Stimulated activated CD8-positive, alpha-beta memory T cell treated with anti-CD3 and anti-CD28 coated beads, Interleukin-4, amount 100 ng/mL, for 4 hours (primary cell): ENCODE measurements at places on chromosomes 2 and 18.

DNA sequence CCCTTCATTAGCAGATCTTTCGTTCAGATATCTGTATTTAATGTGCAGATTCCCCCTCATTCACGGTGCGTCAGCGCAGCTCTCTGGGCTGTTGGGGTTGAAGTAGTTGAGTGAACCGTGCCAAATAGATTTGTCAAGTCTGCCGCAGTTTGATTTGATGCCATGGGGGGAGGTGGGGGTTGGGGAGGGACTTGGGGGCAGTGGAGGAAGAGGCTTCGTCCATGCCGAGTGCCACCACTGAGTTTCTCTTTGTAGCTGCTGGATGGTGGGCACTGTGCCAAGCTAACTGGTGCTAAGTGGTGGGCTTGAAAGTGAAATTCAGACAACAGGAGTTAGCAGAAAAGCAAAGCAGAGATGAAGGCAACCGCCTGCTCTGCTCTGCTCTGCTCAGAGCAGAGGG, 47.9 kb downstream of the NRP2 start:
- no peak for DNase-seq

GRCh38 chr2:143284087-143284675, 155.0 kb downstream of the ARHGAP15 start:
- DNase-seq = no peak

GRCh38 chr2:190649798-190650390, 1.0 kb downstream of the NAB1 start:
- no peak for DNase-seq

DNA sequence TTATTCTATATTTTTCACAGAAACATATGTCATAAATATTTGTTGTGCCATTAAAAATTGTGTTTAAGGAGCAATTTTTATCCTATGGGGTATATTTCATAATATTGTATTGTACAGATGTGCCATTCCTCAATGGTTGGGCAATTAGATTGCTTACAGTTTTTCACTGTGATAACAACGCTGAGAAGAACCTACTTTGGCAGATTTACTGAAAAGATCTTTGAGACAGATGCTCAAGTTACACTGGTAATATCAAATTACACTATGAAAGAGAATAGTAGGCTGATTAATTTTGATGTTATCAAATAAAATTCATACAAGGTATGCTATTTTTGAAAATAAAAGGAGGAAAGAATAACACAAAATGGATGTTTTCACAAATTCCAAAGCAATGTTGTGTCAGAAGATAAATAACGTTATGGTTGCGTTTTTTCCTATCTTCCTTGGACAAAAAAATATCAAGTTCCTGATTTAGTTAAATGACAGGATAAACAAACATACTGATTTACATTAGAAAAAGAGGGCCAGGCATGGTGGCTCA, 335.1 kb upstream of the ZNF521 start:
- DNase-seq = no peak

DNA sequence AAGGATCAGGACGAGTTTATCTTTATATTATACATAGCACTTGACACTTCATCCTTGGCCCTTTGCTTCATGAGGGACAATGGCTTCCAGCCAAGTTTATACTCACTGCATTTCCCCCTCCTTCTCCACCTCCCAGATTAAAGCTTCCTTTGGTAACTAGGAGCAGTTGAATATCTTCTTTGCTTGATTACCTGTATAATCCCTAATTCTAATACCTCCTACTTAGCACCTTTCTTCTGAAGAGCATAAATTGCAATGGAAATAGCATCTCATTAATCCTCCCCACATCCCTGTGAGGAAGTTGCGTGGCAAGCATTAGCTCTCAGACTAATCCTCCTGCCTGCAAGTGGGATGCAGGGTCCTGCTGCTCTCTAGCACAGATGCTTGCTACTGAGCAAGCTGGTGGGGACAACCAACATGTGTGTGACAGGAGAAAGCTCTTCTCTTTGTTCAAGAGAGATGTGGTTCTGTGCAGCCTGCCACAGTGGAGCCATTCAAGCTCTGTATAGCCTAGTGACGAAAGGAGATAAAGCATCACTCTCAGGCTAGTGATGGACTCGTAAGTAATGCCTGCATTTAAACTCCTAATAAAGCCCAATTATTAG, 19.1 kb downstream of the KLHL14 start:
- no peak for DNase-seq

DNA sequence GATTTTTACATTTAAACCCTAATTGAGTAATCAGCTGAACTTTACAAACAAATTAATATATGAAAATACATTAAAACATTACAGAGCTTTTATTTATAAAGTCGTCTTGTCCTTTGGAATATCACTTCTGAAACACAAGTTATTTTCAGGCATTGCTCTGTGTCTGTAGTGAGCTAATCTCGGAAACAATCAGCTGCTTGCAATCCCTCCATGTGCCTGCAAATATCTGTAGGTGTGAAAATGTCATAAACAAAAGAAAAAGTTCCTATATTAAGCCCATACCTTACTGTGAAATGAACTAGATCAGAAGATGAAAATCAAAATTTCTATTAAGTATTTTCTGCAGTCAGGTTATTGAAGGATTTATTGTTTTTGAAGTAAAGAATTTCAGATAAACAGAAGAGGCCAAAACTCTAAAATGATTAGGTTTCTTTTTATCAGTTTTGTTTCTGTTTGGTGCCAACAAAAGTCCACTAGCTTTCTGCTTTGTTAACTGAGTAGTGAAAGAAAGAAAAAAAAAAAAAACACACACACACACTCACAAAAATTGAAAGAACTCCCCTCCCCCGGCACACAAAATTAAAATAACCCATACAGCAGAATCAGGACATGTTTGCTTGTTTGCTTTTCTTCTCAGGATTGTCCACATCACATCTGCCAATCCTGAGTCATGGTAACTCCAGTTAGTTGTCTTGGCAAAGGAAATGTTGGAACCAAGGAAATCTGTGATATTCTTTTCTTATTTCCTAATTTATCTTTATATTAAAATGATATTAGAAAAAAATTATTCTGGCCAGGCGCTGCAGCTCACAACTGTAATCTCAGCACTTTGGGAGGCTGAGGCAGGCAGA, 627.0 kb upstream of the SLC39A10 start:
- no peak for DNase-seq

- no peak for DNase-seq
These were observed 519 bp downstream of the TEX261 start for GRCh38 chr2:70994009-70994698.

- DNase-seq = no peak
These were observed 623.2 kb upstream of the ID2 start for GRCh38 chr2:8058652-8059051.

DNA sequence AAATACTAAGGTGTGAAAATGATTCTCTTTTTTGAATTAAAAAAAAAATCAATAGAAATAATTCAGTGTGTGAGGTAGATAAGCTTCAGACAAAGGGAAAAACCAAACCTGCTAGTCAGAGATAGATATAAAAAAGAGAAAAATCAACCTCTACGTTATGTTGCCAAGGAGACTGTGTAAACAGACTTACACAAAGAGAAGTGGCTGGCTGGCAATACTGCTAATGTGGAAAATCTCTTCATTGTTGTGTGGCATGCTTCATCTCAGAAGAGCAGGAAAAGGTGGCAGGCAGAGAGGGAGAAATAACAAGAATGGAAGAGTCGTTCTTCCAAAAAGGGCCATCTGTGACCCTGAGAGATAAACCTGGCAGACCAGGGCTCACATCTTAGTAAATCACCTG, 200.8 kb downstream of the SLC8A1 start:
- DNase-seq = no peak

- no peak for DNase-seq
These were observed 24.8 kb downstream of the RAB27B start for GRCh38 chr18:54852780-54853675.

DNA sequence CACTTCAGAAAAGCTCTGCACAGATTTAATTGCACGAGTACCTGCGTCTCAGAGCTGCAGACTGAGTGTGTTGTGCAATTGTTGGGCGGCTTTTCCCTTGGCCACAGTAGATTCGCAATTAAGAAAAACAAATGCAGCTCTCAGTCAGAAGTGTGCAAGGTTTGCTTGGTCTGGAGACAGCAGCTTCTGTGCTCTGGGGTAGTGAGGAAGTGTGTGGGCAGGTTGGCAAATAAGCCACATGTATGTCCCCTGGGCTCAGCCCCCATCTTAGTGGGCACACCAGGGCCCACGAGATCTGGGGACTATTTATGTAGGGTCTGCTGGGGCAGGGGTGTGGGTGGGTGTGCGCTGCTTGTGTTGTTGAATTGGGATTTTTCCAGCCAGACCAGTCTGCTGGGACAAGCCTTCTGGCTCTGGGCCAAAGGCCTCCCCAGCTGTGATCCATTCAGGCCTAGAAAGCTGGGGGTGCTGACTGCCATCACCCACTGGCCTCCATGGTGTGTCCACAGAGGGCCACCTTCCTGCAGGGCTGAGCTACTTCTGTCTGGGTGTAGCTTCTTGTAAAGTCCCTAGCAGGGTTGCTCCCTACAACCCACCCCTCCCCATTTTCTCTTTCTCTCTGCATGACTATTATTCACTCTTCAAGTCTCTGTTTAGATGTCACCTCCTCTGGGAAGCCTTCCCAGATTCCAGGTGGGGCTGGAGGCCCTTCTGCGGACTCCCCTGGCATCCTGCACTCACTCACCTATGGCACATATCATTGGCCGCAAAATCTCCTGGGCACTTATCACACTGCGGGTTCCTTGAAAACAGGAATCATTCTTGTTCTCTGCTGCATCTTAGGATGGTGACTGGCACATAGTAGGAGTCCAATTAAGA, 67.8 kb downstream of the ODC1 start:
- no peak for DNase-seq

GRCh38 chr18:46886893-46887292, 30.4 kb downstream of the PIAS2 start:
- DNase-seq = no peak

GRCh38 chr2:190451561-190452176, 43.5 kb downstream of the MFSD6 start:
- no peak for DNase-seq

GRCh38 chr2:68906716-68907115, 35.5 kb upstream of the BMP10 start:
- DNase-seq = no peak

- no peak for DNase-seq
These were observed 98.0 kb downstream of the ANKRD44 start for GRCh38 chr2:197212344-197213262.

GRCh38 chr2:16650287-16651249, 15.1 kb downstream of the CYRIA start:
- no peak for DNase-seq

DNA sequence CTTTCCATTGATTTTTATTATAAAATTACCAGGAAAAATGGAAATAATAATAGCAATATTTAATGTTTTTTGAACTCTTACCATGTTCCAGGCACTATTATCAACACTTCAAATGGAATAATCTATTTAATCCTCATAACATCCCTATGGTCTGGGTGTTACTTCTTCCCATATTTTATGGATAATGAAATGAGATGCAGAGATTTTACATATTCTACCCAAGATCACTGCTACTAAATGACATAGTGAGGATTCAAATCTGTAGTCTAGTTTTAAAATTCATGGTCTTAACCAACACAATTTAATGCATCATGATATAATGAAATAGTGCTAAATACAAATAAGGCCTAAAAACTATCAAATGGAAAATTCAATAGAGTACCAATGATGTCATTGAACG, 70.4 kb upstream of the COL3A1 start:
- no peak for DNase-seq

DNA sequence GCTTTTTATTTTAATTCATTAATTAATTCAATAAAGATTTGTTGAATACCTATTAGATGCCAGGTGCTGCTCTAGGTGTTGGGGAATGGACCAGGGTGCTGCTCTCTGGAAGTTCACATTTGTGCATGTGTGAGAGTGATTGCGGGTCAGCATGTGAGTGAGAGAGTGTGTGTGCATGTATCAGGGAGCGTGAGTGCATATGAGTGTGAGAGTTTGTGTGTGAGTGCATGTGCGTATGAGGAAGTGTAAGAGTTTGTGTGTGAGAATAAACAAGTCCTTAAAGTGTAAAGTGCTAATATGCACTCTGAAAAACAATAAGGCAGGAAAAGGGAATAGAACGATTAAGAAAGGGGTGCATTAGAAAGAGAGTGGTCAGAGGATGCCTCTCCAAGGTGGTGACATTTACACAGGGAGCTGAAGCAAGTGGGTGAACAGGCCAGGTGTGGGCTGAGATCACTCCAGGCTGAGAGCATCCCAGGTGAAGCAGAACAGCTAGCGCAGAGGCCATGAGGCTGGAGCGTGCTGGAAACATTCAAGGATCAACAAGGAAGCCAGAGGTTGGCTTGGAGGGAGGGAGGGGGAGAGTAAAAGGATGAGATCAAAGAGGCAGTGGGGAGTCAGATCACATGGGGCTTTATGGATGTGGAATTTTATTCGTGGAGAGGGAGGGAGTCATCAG, 50.5 kb upstream of the SLC1A4 start:
- no peak for DNase-seq

- no peak for DNase-seq
These were observed 235.7 kb downstream of the DSC3 start for GRCh38 chr18:30806823-30807222.

- no peak for DNase-seq
These were observed 28.9 kb downstream of the CD302 start for GRCh38 chr2:159769147-159769546.

GRCh38 chr2:42421601-42422239, 60.7 kb upstream of the COX7A2L start:
- DNase-seq = no peak

DNA sequence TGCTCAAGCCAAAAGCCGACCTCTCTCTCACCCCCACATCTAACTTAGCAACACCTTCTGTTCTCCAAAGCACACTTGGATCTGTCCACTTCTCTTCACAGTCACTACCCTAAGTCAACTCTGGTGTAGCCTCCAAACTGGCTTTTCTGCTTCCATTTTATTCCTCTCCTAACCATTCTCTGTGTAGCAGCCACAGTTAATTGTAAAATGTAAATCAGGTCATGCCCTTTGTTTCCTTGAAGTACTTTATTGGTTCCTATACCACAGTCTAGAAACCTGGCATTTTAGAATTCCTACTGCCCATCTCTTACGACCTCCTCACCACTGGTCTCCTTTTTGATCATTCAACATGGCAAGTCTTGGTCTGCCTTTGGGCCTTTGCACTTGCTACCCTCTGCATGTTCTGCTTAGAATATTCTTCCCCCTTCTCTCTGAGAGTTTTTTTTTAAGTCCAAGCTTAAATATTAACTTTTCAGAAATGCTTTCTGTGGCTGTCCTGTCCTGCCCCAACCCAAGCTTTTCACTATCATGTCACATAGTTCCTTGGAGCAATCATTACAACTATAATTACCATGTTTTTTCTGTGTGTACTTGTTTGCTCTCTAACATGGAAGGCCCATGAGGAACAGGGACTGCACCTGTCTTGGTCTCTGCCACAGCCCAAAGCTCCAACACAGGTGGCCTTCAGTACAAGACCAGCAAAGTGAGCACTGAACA, 42.9 kb downstream of the PLA2R1 start:
- DNase-seq = no peak
